ENCODE measurements at places on chromosomes 7 and 10.

DNA sequence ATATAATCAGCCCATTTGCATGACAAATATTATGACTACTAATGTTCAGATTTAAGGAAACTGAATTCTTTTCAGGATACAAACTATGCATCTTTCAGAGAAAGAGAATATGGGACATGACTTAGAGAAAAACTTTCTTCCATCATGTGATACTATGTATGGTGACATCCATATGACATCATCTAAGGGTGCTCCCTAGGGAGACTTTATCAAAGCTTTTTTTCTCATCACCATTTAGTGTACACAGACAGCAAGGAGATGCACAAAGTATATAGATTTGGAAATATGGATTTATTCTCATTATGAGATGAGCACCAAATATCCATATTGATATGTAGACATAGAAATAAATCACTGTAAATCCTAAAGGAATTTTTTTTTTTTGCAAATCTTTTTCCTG, 164.2 kb upstream of the YAE1 start:
- DNase-seq: no peak

DNA sequence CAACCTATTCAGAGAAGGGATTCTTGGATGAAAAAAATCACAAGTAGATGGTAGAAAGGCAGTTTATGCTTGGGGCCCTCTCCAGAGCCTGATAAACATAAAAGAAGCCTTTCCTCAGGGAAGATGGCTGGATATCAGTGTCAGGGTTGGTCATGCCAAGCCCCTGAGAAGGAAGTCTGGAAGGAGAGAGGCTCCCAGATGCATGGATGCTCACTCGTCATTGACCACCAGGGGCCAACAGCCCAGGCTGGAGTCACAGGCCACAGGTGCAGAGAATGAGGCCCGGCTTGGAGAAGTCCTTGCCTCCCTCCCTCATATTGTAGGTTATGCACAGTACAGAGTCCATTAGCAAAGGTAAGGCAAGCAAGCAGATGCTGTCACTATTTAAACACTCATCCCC, 506.7 kb downstream of the GRID1 start:
- DNase-seq: no peak

DNA sequence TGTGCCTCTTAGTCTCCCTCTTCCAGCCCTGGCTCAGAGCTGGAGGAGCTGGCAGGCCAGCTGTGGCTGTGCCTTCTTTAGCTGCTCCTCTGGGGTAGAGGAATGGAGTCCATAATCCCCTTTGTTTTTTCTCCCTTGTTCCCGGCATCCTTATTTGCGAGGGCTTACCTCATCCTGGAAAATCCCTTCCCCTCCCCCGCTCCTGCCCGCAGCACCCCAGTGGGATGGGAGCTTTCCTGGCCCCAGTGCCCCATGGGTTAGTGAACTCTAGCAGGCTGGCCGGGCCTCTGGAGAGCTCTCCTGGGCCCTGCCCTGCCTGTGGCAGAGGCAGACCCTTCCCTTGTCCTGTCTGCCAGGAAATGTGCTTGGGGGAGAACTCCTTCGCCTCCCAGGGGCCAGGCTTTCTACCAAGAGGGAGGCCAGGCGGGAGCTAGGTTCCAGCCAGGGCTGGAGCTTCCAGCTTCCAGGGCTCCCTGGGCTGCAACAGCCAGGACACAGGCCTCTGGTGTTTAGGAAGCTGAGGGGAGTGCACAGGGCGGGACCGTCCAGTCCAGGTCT, 16.5 kb upstream of the TRIM8 start:
- DNase-seq: no peak

- DNase-seq: no peak
Observed at GRCh38 chr7:159144758-159145489, at the start of gene VIPR2. Gene VIPR2 (minus strand): TSS chr7:159144867. CDS start chr7:159144771, 96 bp downstream.

DNA sequence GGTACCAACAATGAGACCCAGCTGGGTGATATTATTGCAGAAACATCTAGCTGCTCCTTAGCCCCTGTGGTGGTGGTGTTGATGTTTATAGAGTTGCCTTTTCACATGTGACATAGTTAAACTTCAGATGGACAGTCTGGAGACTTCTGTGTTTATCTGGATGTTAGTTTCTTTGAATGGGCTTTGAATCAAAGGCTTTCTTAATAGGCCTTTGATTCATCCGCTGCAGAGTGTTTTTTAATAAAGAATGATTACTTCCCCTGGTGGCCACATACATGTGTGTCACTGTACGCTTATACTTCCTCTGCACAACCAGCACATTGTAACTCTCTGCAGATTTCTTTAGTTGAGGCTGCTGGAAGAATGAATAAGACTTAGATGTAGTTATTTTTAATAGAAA, 221.0 kb downstream of the DYNC1I1 start:
- no peak for DNase-seq

GRCh38 chr7:102814025-102814471, 65.2 kb downstream of the FAM185A start:
- DNase-seq: no peak

DNA sequence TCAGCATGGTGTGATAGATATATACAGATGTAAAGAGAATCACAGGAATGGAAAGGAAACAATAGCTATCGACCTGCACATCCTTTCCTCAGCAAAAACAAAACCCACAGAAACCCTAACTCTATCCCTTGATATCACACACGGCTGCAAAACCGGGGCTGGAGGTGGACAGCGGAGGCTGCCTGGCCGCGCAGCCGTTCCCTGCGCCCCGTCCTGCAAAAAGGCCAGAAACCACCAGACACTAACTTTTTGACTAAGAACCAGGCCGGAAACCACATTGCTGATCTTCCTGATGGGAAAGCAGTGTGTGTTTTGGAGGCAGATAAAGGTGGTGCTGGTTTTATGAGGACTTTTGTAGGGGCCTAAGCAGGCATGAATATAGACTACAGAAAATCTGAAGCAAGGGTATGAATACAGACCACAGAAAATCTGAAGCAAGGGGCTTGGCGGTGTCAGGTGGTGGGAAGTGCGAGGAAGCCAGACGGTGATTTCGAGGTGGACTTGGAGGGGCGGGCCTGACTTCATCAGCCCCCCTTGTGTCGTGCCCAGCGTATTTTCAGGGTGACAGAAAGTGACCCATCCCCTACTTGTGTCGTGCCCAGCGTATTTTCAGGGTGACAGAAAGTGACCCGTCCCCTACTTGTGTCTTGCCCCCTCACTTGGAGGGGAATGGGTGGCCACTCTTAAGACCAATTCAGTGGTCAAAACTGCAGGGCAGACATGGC, 123.3 kb downstream of the WDR37 start:
- no peak for DNase-seq

DNA sequence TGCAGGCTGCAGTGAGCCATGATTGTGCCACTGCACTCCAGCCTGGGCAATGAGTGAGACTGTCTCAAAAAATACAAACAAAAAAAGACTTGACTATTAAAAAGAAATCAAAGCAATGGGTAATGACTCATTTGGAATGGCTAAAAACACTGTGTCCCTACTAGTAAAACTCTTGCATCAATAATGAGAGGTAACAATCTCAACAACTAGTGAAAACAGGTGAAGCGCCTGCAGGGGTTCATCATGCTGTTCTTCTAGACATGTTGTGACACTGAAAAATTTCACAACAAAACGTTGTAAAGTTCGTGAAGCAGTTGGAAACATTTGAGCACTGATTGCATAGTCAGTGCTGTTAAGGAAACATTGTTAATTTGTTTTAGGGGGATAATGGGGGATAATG, 26.9 kb upstream of the SLC29A4 start:
- DNase-seq: no peak

GRCh38 chr7:27375958-27376357, 133.4 kb downstream of the EVX1 start:
- no peak for DNase-seq

- DNase-seq: no peak
Observed at GRCh38 chr10:33085313-33085833, 127.3 kb upstream of the ITGB1 start.

DNA sequence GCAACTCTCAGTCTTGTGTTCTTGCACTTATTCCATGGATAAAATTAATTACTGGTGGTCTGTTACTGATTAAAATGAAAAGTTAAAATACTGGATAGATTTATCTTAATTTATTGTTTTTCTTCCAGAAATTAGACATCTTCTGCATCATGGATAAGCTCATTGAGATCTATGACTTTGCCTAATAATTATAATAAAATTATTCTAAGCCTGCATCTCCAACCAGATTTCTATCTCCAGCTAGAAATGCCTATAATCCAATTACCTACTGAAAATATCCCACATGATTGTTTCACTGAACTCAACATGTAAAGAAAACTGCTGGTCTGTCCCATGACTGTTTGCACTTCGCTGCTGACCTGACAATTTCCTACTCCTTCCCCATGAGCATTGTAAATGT, 88.3 kb upstream of the ACBD5 start:
- no peak for DNase-seq

DNA sequence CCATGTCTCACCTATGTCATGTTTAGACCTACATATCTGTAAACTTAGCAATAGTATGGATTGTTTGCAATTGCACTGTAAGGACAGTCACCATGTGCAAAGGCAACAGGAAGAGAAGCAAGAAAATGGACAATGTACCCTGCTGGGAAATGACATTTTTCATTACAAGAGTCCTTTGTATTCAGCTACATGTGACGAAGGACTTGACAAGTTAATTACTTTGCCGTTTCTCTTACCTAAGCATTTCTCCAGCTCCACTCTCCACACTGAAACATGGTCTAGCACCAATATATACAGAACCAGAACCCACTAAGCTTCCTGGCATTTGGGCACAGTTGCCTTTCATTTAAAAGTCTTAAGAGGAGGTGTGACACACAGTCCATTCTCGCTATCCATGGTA, 76.6 kb upstream of the PFKP start:
- DNase-seq: no peak

Data from activated T-cell treated with anti-CD3 and anti-CD28 coated beads for 24 hours (primary cell).